Non-pigmented ciliary epithelial cell (primary cell): ENCODE measurements at places on chromosomes 2 and 18.
A peak's percentile ranks its signal among the peaks of the same experiment; 100 is the strongest.

- DNase-seq, result no peak
These were observed 18.1 kb upstream of the CREG2 start for GRCh38 chr2:101405351-101405899.

GRCh38 chr2:122875091-122875865 lies 1119.8 kb downstream of the TSN start:
- DNase-seq, result no peak

DNA sequence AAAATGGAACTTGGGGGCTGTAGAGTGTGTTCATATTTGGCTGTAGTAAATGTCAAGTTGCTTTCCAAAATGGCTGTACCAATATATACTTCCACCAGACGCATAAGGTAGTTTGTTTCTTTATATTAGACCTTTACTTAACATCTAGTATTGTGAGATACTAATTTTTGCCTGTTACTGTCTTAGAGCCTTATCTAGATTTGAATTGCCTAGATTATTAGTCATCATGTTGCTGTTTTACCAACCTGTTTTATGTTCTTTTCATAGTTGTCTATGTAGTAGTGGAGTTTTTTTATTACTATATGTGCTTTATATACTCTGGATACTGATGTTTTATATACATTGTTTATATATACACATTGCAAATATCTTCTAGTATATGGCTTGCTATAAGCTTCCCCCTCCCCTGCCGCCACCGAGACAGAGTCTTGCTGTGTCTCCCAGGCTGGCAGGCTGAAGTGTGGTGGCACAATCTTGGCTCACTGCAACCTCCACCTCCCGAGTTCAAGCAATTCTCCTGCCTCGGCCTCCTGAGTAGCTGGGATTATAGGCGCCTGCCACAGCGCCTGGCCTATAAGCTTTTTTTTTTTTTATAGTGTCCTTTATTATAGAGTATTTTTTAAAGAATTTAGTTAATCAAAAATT lies 18.9 kb downstream of the SLC39A10 start:
- no peak for DNase-seq

- no peak for DNase-seq
These were observed 5.7 kb downstream of the EPB41L5 start for GRCh38 chr2:120018549-120018948.

DNA sequence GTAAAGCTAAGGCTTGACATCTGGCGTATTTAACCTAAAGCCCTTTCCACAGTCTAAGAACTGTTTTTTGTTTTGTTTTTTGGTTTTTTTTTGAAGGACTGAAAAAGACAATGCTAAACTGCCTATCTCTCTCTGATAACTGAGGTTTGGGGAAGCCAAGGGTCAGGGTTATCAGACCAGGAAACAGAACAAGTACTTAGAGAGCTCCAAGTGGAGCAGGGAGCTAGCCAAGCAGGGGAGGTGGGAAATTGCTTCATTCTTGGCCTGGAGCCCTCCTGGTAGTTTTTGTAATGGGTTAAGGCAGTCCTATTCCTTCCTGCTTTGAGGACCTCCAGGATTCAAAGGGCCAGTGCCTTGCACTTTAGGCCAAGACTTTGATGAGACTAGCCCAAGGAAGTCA lies 154.3 kb upstream of the LTBP1 start:
- DNase-seq, result no peak

- peak; percentile 79 for DNase-seq
These were observed 289.7 kb downstream of the DYSF start for GRCh38 chr2:71742953-71743601.

GRCh38 chr2:54092940-54093339 lies 22.5 kb upstream of the ACYP2 start:
- no peak for DNase-seq

DNA sequence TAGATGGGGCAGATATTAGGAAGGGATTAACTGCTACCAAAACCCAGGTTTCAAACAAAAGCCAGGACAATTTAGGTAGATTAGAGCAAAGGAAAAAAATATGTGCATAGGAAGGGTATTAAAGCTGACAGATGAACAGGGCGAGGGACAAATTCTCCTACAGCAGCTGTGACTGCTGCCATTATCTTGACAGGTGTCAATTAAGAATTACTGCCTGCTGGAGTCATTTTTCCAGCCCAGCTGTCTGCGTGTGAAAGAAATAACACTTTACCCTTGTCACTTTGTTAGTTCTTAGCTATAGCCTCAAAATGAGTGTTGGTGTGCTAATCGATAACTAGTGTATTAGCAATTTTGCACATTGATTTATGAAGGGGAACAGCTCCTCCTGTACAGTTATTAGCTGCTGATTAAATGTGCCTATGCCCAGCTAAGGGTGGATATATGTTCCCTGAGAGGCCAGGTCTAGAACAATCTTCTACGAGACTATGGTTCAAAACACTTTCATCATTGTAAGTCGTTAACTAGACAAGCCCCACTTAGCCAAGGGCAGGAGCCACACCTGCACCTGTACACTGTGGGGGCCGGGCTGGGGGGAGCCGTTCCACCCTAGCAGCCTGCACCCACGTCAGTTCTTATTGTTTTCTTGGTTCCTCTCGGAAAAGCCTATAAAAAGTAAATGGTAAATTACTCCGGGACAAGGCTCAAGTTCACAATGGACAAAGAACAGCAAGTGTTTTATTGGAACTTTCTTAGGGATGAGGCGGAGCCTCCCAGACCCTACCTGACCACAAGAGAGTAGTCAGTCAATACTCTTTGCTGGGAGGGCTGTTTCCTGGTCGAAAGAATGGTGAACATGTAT lies 7.7 kb downstream of the TSHZ1 start:
- DNase-seq, result no peak

GRCh38 chr2:211503856-211504255 lies 947.5 kb downstream of the CPS1 start:
- no peak for DNase-seq

GRCh38 chr18:36128530-36128870 lies 640 bp downstream of the SLC39A6 start:
- DNase-seq, result no peak

- no peak for DNase-seq
These were observed 182.1 kb upstream of the SOX11 start for GRCh38 chr2:5510082-5510481.

- DNase-seq, result no peak
These were observed 8.9 kb downstream of the ASIC4 start for GRCh38 chr2:219523031-219523671.

- DNase-seq, result peak; percentile 47
These were observed 259.1 kb upstream of the RBMS1 start for GRCh38 chr2:160752475-160753330.

- no peak for DNase-seq
These were observed 680 bp downstream of the DTNB start for GRCh38 chr2:25672494-25673299.

DNA sequence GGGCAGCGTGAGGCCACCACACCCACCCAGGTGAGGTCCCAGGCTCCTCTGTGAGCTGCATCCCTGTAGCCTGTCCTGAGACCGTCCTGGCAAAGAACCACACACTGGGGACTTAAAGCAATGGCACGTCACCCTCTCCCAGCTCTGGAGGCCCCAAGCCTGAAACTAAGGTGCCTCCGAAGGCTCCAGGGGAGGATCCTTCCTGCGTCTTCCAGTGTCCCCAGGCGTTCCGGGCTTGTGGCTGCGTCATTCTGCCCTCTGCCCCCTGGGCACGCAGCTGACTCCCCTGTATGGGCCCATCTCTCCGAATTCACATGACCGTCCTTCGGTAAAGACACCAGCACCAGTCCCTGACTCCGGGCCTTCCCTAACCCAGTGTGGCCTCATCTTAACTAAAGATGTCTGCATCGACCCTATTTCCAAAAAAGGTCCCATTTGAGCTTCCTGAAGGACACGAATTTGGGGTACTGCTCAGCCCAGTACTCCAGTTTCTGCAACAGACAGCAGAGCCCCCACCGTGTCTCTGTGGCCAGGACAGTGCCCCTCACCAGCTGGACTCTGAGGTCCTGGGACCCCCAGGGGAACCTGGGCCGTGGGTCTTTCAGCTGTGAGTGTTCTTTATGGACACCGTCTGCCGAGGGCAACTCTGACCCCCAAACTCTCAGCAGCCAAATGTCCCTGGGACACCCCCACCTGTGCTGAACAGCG lies 75.2 kb upstream of the CTDP1 start:
- DNase-seq, result no peak

- DNase-seq, result no peak
These were observed 393.1 kb upstream of the LYPD1 start for GRCh38 chr2:133062931-133063665.

- DNase-seq, result no peak
These were observed 5.8 kb upstream of the WNT6 start for GRCh38 chr2:218853766-218854165.

DNA sequence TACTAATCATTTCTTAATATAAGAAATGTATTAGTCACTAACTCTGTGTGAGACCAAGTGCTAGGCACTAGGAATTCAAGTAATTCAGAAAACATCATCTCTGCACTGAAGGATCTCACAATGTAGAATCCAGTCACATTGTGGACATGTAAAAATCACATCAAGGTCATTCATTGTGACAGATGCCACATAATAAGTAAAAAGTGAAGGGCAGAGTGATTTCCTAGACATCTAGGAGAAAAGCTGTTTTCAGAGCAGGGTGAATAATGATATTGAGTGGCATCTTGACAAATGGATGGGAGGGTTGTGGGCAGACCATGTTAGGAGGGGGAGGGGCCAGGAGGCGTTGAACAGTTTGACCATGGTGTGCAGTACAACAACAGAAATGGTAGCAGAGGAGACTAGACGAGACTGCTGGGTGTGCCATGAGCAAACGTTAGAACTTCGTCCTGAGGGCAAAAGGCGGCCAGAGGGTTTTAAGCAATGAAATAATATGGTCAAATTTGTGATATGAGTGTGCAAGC lies 93.8 kb downstream of the DTNA start:
- DNase-seq, result no peak

GRCh38 chr2:231360881-231361371 lies 34.6 kb upstream of the B3GNT7 start:
- no peak for DNase-seq

- DNase-seq, result no peak
These were observed 590 bp downstream of the IFIH1 start for GRCh38 chr2:162317861-162318327.

DNA sequence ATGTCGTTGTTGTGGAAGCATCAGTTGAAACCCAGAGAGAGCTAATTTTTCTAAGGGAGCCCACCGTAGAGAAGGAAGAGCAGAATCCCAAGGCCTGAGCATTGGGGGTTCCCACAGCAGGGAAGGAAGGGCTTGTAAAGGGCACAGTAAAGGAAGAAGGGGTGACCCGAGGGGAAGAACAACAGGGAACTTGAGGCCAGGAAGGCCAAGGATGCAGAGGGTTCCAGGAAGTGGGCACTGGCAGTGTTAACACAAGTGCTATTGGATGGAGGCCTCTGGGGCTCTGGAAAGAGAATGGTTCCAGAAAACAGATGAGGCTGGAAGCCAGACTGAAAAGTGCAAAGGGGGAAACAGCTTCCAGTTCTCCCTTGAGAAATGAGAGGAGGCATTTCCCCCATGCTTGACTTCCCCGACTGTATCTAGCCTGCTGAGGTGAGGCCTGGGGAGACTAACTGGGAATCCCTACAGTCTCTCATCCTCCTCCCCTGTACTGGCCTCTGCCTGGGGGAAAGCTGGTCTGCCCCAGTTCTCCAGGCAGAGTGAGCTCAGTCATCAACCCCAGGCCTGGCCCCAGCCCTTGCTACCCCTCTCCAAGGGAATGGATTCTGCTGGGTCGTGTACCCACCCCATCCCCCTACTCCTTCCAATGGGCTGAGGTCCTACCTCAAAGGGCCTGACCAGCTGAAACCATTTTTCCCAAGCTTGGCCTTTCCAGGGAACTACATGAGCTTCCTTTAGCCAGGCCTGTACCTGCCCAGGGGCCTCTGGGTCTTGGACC lies 43.2 kb upstream of the MRPL33 start:
- no peak for DNase-seq

GRCh38 chr18:32333781-32334180 lies 136.9 kb downstream of the GAREM1 start:
- no peak for DNase-seq

DNA sequence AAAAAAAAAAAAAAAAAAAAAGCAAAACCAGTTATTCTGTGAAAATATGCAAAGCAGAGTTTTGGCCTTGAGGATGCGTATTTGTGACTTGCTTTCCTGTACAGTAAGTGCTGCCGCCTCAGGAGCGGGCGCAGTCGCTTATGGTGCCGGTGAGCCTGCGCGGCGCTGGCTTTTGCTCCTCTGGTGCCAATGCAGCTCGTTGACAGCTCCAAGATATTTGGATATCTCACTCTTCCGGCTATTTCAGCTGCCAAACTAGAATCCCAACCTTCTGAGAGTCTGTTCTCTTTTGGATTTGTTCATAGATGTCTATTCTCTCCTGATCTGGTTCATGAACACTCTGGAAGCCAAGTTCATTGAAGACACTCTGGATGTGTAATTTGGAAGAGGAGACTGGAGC lies 184.1 kb downstream of the AGAP1 start:
- DNase-seq, result no peak

DNA sequence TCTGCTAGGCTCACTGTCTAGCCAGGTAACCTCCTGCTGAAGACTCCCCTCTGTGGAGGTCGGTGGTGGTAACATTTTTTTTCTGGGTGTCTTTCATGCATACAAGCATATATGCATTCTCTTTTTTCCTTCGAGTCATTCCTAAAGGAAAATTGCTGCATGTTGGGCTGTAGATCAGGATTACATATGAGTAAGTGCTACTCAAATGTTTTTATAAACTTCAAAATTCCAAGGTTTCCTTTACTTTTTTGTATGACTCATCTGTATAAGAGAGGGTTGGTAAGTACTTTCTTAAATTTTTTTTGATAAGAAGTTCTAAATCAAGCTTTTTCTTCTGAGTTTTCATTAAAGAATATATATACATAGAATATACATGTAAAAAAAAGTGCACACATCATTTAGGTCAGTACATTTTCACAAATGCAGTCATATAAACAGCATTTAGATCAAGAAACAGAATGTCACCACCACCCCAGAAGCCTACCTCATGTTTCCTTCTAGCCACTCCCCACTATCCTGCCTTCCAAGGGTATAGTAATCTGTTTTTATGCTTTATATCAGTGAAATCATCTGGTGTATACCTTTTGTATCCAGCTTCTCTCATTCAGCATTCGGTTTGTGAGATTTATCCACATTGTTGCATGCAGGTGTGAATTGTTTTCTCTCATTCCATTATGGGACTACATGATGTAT lies 128.0 kb upstream of the MAP3K20 start:
- DNase-seq, result no peak

- DNase-seq, result peak; percentile 72
These were observed 116.4 kb upstream of the NYAP2 start for GRCh38 chr2:225282858-225283710.

GRCh38 chr2:163771596-163771995 lies 35.8 kb upstream of the FIGN start:
- DNase-seq, result no peak

- DNase-seq, result no peak
These were observed 183.3 kb downstream of the TXNL1 start for GRCh38 chr18:56455141-56455540.

DNA sequence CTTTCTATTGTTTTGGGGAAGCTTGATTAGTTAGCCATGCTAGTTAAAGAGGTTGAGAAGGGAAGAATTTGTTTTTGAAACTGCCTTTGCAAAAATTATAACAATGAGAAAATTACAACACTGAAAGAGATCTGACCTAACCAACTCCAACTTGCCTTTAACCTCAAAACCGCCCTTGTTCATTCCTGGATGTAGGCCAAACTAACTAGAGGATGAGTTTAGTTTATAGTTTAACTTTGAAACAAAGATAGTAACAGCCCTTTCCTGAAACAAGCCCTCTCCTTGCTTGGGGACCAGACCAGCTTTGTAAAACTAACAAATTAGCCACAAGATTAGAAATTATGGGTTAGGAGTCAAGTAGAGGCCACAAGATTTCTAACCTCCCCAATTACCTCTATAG lies 713.9 kb downstream of the CPS1 start:
- DNase-seq, result no peak
